ENCODE measurements at places on chromosomes 4 and X.

- DNase-seq: no peak
These were observed 28.1 kb upstream of the TENM3 start for GRCh38 chr4:182215148-182215547.

GRCh38 chr4:152278172-152278504 is 257.8 kb downstream of the FBXW7 start:
- DNase-seq: no peak

GRCh38 chr4:166846939-166847338 is 387.4 kb downstream of the SPOCK3 start:
- no peak for DNase-seq

DNA sequence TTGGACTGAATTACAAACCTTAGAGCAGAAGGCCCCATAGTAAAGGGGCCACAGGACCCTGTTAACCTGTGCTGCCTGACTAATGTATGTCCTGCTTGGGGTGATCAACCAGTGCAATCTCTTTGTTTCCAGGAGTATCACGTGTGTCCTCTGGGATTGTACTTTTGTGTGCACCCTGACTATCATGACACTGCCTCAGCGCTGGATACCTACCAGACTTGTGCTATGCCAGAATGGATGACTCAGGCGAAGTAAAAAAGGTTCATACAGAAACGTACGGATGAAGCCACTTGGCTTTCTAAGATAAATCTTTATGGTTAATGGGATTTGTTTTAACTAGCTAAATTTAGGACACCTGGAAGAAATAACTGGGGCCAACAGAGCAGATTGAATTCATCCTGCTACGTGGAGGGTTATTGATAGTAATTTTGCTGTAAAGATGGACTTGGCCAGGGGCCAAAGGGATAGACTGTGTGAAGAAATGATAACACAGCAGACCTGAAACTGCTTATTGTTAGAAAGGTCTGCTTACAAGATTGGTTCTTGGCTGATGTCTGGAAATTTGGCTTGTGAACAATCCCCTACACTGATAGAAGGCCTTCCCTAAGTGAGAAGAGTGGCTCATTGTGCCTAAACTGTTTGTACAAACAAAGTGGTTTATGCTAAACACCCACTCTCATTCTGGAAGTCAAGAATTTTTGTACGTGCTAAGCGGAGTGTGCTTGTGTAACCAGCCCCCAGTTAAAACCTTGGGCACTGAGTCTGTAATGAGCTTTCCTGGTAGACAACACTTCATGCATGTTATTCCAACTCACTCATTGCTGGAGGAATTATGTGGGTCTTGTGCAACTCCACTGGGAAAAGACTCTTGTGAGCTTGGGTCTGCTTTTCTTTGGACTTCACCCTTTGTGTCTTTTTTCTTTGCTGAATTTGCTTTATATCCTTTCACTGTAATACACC is 750.5 kb upstream of the HTR2C start:
- no peak for DNase-seq

DNA sequence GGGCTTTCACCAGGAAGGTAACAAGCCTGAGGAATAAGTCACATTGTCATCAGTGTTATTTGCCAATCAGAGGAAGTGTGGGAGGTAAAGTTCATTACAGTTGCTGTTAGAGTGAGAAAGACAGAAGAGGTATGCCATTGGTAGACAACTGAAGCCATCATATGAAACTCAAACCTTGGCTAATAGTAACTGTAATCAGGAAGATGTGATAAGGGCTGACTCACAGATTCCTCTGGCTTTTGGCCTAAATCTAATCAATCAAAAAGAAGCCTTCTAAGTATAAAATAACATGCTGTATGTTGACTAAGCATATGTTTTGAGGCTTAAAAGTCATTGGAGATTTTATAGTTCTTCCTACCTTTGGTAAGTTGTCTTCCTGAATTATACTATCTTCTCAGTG is 242.8 kb downstream of the PCDH7 start:
- no peak for DNase-seq

GRCh38 chr4:80685214-80685613 is 345.3 kb upstream of the BMP3 start:
- DNase-seq: no peak

DNA sequence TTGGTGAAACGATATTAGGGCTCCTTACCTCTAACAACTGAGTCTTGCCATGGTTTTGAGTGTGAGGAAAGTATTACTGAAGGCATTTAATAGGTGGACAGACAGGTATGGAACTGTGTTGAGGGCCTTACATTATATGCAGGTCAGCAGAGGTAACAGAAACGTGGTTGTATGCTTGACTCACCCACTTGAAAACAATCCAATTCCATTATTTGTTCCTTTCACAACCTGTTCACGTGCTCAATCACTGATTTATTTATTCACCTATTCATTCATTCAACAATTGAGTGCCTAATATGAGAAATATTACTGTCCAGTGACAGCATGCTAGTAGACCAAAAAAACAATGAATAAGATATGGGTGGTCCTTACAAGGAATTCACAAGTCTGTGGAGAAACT is 33.3 kb upstream of the PPARGC1A start:
- no peak for DNase-seq

- no peak for DNase-seq
These were observed 52.3 kb downstream of the MEPE start for GRCh38 chr4:87884976-87885549.

DNA sequence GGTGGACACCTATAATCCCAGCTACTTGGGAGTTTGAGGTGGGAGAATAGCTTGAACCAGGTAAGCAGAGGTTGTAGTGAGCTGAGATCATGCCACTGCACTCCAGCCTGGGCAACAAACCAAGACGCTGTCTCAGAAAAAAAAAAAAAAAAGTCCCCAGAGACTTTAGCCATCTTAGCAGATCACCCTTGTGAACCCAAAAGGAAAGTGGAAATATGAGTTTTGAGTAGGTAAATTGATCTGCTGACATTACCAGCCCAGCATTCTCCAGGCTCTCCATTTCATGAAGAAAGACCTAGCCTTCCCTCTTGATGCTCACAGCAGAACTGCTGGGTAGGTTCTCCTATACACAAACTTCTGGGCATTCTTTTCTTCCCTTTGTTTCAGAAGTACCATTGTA is 24.5 kb upstream of the HNRNPD start:
- no peak for DNase-seq

GRCh38 chr4:182537031-182537795 is 294.0 kb downstream of the TENM3 start:
- DNase-seq: no peak

DNA sequence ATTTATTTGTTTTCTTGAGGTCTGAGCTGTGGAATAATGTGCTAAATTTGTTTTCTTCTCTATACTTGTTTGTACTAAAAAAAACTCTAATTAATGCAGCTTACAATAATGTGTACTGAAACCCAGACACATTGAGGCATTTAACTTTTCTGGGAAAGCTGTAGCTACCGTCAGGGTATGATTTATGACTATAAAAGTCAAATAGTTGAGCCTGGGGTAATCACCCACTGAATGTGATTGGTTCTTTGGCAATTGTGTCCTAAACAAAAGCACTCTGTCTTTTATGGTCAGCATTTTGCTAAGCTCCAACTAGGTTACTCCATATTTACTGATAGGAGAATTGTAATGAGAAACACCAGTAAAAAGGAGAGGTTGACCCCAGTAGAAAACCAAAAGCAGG is 65.9 kb upstream of the CBLL2 start:
- DNase-seq: no peak

GRCh38 chr4:169383724-169384123 is 113.0 kb upstream of the SH3RF1 start:
- no peak for DNase-seq

DNA sequence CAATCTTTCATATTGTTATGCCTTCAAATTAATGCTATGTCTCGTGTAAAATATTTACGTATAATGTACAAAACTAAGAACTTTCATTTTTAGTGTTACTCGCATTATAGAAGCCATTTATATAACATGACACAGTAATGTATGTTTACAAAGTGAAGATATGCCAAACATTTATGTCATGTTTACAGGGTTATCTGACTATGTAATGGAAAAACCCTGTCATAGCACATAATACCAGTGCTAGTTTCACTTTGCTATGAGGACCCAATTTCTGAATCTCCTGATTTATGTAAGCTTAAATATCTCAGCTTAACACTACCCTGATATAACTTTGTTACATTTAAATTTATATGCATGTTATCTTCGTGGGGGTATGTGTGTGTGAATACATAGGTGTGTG is 233.1 kb downstream of the FAT4 start:
- DNase-seq: no peak

DNA sequence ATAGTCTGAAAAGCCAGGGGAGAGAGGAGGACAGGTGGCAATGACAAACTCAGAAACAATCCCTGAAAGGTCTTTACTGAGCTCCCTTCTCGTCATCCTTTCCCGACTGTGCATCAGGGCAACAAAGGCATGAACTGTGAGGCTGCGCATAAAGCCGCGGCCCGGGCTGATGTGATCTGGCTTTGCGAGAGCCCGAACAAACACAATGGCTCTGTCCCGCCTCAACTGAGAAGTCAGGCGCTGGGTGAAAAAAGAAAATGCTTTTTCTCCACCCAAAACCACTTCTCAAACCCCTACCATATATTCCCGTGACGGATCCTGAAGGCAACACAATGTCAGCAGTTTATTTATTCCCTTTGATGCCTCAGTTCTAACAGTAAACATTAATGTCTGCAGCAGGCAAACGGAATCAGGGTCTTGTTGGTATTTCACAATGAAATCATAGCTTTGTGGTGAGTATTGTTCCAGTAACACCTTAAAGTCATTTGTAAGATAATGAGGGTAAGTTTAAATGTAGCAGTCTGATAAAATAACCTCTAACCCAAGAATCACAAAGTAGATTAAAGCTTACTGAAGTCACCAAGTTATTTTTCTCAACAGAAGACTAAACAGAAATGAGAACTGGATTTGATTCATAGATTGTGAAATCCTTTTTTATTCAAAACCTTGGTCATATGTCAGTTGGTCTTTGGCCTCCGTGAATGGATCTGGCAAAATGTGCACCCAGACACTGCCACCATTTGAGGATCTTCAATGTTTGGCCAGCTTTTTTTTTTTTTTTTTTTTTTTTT is 67.4 kb downstream of the APBB2 start:
- DNase-seq: peak; percentile 94

DNA sequence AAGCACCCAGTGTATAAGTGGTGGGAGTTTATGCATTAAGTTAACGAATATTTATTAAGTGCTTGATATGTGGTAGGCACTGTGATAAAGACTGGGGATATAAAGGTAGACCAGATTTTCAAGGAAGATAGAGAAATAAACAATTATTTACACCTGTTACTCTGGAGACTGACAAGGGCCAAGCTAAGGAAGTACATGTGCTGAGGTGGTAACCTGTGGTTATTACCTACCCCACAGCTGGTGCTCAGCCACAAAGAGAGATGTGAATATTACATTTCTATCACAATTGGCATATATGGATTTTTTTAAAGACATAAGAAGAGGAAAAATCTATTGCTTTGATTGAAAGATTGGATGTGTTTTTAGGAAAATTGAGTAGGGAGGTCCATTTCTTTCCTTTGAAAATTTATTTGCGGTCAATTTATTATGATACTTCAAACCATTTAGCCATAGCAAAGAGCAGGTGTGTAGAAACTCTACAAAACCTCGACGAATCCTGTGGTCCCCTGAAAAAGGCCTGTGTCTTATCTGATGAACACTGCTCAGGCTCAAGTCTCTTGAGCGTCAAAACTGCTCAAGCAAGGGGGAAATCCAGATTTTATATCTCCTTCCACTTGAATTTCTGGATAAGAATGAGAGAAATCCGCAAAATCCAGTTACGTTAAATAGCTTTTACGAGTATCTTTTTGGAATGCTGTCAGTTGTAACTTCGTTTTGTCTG is 217.7 kb upstream of the HAND2 start:
- DNase-seq: no peak

DNA sequence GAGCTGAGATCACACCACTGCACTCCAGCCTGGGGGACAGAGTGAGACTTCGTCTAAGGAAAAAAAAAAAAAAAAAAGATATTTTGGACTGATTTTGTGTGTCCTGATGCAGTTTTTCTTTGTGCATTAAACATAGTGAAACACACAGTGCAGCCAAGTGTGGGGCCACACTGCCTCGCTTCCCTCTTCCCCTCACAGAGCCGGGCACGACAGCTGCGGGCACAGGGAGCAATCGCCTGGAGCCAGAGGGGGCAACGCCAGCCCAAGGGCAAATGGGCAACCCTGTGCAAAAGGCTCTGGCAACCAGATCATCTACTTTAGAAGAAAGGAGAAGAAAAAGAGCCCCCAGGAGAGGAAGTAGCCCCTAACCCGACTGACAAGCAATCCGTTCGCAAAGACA is 13.5 kb upstream of the CCNQ start:
- DNase-seq: no peak

- DNase-seq: peak; percentile 41
These were observed 75.5 kb downstream of the NYX start for GRCh38 chrX:41522671-41523070.

GRCh38 chr4:107619066-107619465 is 101.0 kb downstream of the PAPSS1 start:
- no peak for DNase-seq

DNA sequence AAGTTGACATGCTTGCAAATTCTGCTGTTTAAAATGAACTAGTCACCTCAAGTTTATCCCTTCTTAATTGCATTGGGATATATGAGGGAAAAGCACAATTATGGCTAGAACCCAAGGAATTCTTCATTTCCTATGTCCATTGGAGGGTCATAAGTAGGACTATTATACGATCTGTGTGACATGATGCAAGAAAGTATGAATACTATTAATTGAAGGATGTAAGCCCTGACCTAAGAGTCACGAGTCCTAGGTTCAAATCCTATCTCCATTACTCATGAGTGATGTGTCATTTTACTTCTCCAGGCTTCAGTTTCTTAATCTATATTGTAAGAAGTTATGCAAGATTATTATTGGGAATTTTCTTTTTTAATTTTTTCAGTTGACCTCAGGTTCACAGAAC is 542.9 kb upstream of the GRIA3 start:
- no peak for DNase-seq

DNA sequence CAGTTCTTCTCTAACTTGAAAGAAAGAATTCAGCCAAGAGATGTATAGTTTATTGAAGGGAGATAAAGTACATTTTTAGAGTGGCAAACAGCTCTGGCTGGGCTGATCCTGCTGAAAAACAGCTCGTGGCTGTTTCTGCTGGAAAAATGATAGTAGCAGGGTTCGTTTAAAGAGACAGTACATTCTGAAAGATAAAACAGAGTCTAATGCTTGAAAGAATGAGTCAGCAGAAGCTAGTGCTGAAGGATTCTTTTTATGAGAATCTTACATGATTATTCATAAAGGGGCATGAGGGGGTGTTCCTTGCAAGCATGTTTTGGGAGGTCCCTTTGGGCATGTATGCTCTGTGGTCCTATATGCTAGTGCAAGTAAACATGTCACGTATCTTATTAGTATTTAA is 790.0 kb downstream of the PCDH18 start:
- no peak for DNase-seq

GRCh38 chr4:109233570-109233969 is 68.9 kb downstream of the COL25A1 start:
- DNase-seq: no peak

- no peak for DNase-seq
These were observed 426 bp downstream of the PORCN start for GRCh38 chrX:48509245-48509590.

DNA sequence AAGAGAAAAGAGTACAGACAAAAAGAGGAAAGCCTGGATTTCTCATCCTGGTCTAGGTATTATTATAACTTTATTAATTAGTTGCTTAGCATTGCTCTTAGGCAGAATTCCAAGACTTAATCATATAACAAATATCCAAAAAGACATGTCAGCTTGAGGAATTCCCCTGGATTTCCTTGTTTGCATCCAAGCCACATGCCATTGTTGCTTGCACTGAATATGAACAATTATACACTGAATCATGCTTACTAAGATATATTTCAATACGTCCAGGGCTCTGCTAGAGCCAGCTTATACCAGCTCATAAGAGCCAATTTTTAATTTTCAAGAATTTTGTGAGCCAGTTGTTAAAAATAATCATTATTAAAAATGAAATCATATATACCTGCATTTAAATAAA is 5.5 kb upstream of the TLR10 start:
- DNase-seq: no peak

All from globus pallidus (tissue), 1 donor.